A172 (cell line): ENCODE measurements at places on chromosomes 3 and 15. TPM values are rescaled to one million over a fixed set of nuclear protein-coding genes. Genes with fewer than 3 reads are reported as not detected.

GRCh38 chr3:105385179-105385578, 18.5 kb downstream of the ALCAM start:
- DNase-seq: no peak

- DNase-seq: no peak
These were observed 211.8 kb downstream of the TP63 start for GRCh38 chr3:189842681-189843602.

DNA sequence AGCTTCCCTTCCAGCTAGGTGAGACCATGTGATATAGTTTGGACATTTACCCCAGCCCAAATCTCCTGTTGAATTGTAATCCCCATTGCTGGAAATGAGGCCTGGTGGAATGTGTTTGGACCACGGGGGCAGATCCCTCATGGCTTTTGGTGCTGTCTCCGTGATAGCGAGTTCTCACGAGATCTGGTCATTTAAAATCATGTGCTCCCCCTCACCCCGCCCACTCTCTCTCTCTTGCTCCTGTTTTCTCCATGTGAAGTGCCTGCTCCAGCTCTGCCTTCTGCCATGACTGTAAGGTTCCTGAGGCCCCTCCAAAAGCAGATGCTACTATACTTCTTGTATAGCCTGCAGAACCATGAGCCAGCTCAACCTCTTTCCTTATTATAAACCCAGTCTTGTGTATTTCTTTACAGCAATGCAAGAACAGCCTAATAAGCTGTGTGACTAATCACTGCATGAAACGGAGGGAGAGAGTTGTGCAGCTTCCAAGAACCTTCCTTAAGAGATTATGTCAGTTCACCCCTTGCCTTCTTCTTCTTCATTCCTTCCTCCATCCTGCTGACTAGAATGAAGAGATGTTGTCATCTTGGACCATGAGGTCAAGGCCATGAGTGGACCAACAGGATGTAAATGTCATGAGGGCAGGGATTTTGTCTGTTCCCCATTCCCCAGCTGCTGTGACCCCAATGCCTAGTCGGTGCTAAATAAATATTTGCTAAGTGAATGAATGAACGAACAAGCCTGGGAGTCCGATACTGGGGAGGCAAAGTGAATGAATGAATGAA, 91.0 kb downstream of the CPN2 start:
- DNase-seq: no peak

DNA sequence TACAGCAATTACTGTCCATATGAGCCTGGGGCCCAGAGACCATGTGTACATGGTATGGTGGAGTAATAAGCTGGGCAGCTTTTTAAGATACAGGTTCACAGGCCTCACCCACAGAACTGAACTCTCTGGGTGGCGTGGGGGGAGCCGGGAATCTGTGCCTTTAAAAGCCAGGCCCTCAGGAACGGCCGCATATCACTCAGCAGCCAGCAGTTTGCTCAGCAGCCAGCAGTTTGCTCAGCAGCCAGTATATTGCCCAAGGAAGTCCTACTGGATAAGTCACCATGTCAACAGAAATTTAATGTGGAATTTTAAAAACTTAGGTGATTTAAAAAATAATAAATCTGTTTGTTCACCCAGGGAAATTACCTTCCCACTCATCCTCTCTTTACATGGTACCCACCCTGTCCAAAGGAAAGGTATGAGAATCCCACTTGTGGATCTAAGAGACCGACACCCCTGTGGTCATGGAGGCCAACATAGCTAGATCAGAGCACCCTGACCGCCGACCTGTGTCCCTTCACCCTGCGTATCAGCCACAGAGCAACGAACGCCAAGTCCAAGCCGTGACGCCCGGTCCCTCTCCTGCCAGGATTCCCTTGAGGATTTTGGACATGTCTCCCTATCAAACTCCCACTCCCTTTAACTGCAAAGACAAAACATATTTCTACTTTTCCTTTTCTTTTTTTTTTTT, 95.7 kb upstream of the CHRM5 start:
- DNase-seq: no peak

- no peak for DNase-seq
These were observed 828.6 kb upstream of the NR2F2 start for GRCh38 chr15:95501865-95502264.

The EXD1 gene
- not detected in 2 replicates for total RNA-seq

DNA sequence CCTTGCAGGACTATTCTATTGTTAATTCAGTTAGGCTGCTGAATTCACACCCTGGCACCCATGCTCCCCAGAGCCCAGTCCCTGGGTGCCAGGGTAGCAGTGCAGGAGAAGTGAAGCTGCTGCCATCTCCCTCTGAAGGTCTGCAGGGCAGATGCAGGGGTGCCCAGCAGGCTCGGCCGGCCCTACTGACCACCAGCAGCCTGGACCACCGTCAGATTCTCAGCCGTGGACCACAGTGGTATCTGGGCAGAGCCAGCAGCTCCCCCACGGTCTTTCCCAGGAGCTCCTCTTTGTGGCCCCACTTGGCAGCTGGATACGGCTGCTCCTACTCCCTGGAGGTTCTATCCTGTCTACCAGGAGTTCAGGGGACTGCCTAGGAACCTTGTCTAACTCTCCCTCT, 46.8 kb downstream of the ALDH1L1 start:
- DNase-seq: no peak
